ENCODE measurements at places on chromosomes 16 and 17.
A peak's percentile ranks its signal among the peaks of the same experiment; 100 is the strongest.

- DNase-seq = no peak
These were observed 299.3 kb downstream of the XYLT1 start for GRCh38 chr16:17171250-17172143.

GRCh38 chr16:22369221-22369811 is 5.1 kb downstream of the CDR2 start:
- no peak for DNase-seq

- DNase-seq = no peak
These were observed 204.5 kb upstream of the CACNG5 start for GRCh38 chr17:66630379-66630778.

DNA sequence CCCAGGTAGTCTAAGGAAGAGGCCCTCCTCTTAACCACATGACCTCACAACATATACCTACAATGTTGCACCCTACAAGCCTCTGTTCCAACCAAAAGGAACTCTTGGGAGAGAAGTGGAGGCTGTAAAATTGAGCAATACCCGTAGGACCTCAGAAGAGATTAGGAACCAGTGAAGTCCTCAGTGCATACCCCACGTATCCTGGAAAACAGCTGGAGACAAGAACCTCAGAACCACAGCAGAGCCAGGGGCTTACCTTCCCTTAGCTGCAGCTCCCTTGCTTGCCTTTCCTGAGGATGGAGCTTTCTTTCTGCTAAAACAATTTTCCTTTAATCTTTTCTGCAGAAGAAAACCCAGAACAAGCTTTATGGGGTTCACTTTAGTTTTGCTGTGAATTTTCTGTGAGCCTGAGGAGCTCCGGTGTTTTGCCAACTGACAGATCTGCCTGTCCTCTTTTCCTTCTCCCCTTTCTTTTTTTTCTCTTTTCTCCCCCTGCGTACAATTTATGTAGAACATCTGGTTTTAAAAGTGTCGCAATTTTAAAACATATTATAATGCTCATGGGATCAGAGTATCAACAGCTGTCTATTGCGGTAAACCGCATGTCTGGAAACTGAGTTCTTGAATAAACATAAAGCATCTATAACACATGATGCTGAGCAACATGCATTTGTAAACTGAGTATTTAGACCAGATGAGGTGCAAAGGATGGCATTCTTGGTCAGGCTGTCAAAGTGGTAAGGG is 226.4 kb upstream of the MAF start:
- DNase-seq = no peak

GRCh38 chr17:8383143-8383822 is at the start of gene RPL26:
Gene RPL26 (minus strand): TSS chr17:8383193. CDS start chr17:8382310, 883 bp downstream.
- peak; percentile 67 for DNase-seq

- no peak for DNase-seq
These were observed 12.2 kb upstream of the HS3ST4 start for GRCh38 chr16:25679511-25679910.

DNA sequence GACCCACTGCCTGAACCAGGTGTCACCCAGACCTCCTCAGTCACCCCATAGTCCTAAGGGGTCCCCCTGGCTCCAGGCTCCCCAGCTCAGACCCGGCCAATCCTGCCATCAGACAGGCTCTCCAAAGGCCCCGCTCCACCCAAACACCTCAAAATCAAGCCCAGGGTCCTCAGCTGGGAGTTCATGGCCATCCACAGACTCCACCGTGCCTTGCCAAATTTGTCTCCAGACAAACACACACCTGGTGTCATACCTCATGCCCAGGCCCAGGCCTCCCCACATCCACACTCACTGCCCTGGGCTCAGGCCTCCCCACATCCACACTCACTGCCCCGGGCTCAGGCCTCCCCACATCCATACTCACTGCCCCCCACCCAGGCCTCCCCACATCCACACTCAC is 12.5 kb downstream of the RPH3AL start:
- DNase-seq = no peak

- DNase-seq = peak; percentile 23
These were observed 12.3 kb downstream of the RAI1 start for GRCh38 chr17:17693253-17694168.

GRCh38 chr17:1793447-1793806 is 31.6 kb downstream of the SERPINF1 start:
- no peak for DNase-seq

DNA sequence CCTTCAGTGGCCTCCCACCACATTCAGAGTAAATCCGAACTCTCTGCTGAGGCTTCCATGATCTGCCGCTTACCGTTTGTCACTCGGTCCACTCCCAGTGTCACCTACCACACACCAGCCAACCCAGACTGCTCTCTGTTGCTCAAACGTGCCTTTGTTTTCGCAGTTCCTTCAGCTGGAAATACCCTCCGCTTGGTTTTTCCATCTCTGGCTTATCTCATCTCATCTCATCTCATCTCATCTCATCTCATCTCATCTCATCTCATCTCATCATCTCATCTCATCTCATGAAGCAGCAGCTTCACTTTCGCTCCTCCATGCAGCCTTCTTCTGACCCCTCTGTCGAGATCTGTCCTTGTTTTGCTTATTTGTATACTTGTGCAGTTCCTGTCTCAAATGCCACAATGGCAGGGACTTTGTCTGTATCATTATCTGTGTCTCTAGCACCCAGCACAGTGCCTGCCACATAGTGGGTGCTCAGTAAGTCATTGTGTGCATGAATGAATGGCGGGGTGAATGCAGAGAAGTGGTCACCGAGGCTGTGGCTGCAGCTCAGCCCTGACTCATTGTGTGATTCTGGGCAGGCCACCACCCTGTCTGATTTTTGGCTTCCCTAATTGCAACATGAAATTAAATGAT is 3.8 kb upstream of the SNX20 start:
- no peak for DNase-seq

GRCh38 chr17:44933824-44934744 is 13.5 kb downstream of the KIF18B start:
- no peak for DNase-seq

GRCh38 chr16:15983898-15984297 is 34.5 kb downstream of the ABCC1 start:
- DNase-seq = no peak

GRCh38 chr17:50022463-50023130 is 27.6 kb upstream of the DLX3 start:
- DNase-seq = no peak

- no peak for DNase-seq
These were observed 45.4 kb downstream of the C16orf78 start for GRCh38 chr16:49419006-49419405.

- DNase-seq = no peak
These were observed 23.3 kb upstream of the CDRT4 start for GRCh38 chr17:15490634-15491261.
